ENCODE measurements at places on chromosomes 2 and 18.

GRCh38 chr2:206462240-206462854, 19.0 kb downstream of the ADAM23 start:
- no peak for DNase-seq

GRCh38 chr2:230908595-230909191, 16.3 kb downstream of the GPR55 start:
- no peak for DNase-seq

DNA sequence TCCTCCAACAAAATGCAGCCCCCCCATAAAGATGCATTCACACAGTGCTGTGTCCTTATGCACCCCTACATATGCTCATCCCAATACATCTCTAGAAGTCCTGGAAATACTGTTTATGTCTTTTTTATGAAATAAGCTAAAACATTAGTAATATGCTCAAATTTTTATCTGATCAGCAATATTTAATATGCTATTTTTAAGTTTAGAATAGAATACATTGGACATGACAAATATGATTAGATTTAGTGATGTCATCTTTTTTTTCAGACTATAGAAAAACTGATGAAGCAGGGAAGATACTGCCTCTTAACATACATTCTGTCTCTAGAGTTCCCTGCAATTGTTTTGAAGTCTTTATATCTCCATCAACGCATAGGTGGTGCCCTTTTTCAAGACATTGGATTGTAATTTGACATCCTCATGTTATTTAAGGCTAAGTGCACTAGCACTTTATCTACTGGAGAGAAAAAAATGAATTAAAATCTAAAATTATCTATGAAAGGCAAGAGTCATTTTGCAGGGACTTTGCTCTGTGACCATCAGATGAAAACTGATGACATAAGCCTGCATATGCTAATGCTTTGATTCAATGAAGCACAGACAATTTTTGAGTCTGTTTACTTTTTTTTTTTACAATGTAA, 395.3 kb downstream of the LPIN1 start:
- no peak for DNase-seq

DNA sequence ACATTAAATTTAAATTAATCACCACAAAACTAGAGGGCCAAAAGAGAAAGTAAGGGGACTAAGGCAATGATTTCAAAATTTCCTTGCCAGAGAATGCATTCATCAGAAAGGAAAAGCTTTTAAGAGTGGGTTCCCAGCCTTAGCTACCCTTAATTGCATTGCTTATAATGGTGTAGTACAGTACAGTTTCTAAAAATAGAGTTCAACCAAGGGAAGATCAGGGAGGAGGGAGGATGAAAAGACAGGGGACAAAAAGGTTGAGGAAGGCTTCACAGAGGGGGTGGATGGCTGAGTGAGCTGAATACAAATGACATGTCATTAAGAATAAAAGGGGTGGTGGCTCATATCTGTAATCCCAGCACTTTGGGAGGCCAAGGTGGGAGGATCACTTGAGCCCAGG, 119.9 kb downstream of the RBMS1 start:
- no peak for DNase-seq

DNA sequence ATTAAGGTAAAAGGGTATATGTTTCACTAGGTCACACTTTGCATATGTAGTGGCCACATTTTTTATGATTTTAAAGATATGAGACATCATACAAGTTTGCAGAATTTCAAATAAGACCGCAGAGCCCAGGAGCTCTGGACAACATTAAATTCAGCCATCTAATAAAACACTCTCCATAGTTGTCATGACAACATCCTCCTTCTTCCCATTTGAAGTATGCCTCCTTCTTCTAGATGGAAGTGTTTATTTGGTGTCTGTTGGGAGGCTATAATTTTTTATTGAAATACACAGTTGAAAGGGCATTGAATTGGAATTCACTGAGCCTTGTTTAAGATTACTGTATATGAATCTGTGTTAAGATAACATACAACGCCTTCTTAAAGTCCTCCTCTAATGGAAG, 467.3 kb downstream of the CMPK2 start:
- no peak for DNase-seq

- DNase-seq: no peak
Measured at GRCh38 chr2:33380719-33381118, 95.7 kb upstream of the RASGRP3 start.

DNA sequence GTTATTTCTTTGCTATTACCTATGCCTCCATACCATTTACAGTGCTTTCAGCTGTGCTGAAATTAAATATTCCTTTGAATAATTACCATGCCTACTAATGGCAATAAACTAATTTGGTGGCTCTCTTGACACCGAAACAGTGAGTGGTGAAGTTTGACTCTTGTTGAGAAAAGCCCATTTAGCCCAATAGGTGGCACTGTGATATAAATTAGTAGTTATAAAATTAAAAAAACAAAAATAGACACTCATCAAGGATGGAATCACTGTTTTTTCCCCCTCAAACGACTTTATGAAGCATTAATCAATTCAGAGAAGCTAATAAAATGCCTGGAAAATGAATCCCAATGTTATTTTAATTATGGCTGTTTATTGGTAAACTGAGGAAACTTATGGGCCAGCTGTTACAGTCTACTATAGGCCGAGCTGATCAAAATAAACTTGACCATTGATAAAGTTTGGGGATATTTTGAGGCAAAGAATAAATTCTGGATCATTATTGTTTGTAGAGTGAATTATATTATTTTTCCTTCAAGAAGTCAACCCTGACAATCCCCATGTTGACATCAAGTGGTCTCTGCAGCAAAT, 339.6 kb downstream of the TRIB2 start:
- DNase-seq: no peak

DNA sequence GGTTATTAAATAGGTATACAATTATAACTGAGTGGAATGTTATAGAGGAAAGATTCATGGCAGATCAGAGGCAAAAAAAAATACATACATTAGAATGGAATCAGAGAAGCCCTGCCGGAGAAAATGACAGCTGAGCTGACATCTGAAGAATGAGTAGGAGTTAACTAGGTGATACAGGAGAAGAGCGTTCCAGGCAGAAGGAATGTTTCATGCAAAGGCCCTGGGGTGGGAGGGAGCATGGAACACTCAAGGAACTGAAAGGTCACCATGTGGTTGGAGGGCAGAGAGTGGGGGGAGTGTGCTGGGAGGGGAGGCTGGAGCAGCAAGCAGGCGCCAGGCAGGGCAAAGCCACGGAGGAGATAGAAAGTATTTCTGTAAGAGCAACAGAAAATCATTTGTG, 31.6 kb upstream of the CDK5R2 start:
- DNase-seq: no peak

DNA sequence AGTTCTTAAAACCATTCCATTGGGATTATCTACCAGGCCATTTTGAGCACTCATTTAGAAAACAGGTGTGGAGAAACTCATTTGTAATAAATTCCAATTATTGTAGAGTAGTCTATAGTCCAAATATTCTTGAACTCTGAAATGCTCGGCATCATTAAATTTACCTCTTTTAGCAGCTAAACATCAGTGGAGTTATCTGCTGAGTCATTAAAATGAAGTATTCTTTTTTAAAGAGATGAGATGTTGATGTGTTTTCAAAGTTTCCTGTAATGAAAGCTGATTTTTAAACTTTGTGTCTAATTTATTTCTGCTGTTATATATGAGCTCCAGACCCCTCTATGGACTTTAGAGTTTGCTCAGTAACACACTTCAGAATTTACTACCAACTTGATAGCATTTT, 1635.2 kb downstream of the SUCLG1 start:
- DNase-seq: no peak

All from CD4-positive, alpha-beta T cell treated with Interleukin-15 for 1 hour (primary cell).